ENCODE measurements at places on chromosomes 7 and 10. TPM values are rescaled to one million over a fixed set of nuclear protein-coding genes. Genes with fewer than 3 reads are reported as not detected.

DNA sequence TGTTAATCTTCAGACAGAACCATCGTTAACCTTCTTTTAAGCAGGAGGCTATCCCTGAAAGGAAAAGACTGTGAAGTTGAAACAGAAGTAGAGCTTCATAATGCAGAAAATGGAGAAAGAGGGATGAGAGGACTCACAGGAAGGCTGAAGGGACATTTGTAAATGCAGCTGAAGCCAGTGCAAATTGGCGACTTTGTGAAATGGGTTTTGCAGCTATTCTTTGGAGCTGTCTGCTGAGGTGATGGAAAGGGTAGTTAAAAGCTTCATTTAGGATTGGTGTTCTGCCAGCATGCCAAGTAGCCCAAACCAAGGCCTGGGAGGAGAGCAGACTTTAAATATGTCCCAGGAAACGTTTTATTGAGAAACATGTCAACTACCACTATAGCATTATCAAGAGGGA, 122.7 kb downstream of the INSYN2A start:
- no peak for DNase-seq

The TMEM72 gene
- not detected for total RNA-seq

DNA sequence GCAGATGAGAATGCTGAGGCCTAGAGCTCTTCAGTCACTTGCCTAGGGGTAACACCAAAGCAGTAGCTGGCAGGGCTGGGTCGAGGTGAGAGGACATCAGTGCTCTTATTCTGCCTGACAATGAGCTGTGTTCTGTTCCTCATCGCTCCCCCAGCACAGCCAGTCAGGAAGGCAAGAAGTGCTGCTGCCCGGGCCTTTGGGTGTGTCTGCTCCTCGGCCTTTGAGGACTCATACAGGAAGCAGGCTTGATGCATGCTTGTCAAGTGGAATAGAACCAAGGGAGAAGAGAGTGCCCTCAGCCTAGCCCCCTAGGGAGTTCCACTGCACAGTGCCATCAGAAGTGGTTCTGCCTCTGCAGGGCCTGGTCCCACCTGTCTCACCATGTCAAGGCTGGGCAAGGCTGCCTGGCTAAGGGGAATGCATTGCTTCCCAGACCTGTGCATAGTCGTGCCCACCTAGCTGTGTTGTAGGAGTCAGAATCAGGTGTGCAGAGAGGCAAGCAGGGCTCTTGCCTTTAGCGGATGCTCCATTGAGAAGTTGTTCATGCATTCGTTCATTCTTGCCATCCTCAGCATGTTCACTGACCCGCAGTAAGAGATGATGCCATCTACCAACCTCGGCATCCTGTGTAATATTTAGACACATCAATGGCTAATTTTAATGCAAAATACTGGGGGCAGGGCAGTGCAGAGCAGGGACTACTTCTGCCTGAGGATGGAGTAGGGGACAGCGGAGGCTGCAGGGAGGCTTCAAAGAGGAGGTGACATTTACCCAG, 156.6 kb downstream of the RPS24 start:
- no peak for DNase-seq

- DNase-seq: no peak
Observed at GRCh38 chr7:156918635-156919034, 25.7 kb upstream of the LMBR1 start.

The NPC1L1 gene
- total RNA-seq: not detected

The ADRB1 gene
- not detected for total RNA-seq

The CLDN3 gene
- total RNA-seq: not detected

GRCh38 chr10:116815641-116816415, 33.5 kb upstream of the ENO4 start:
- peak; percentile 12 for DNase-seq

DNA sequence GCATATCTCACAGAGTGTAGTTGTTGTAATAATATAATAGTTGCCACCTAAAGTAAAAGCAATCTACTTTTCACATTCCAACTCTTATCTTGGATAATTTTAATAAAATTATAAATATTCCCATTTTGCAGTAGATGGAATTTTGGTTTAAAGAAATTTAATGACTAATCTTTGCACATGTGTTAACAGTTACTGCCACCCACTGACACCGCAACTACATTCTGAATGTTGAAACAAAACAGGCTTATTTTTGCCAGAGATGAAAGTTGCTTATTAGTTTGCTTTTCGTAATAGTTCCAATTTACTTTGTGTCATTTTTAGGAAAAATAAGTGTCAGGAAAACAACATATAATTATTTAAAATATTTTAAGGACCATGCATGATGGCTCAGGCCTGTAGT, 557.5 kb upstream of the PCDH15 start:
- DNase-seq: no peak

The ACSM6 gene
- total RNA-seq: not detected

The KCNIP2 gene
- 1.9 TPM for total RNA-seq

- no peak for DNase-seq
Observed at GRCh38 chr7:81903115-81903514, 133.3 kb upstream of the HGF start.

- no peak for DNase-seq
Observed at GRCh38 chr7:16594061-16594460, 51.5 kb downstream of the ANKMY2 start.

DNA sequence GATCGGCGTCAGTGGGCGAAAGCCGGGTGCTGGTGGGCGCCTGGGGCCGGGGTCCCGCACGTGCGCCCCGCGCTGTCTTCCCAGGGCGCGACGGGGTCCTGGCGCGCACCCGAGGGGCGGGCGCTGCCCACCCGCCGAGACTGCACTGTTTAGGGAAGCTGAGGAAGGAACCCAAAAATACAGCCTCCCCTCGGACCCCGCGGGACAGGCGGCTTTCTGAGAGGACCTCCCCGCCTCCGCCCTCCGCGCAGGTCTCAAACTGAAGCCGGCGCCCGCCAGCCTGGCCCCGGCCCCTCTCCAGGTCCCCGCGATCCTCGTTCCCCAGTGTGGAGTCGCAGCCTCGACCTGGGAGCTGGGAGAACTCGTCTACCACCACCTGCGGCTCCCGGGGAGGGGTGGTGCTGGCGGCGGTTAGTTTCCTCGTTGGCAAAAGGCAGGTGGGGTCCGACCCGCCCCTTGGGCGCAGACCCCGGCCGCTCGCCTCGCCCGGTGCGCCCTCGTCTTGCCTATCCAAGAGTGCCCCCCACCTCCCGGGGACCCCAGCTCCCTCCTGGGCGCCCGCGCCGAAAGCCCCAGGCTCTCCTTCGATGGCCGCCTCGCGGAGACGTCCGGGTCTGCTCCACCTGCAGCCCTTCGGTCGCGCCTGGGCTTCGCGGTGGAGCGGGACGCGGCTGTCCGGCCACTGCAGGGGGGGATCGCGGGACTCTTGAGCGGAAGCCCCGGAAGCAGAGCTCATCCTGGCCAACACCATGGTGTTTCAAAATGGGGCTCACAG, 1.1 kb downstream of the EGFR start:
- peak; percentile 27 for DNase-seq

- no peak for DNase-seq
Observed at GRCh38 chr7:123824754-123825067, 20.3 kb upstream of the HYAL4 start.

The CCDC146 gene
- total RNA-seq: 1.2 TPM

DNA sequence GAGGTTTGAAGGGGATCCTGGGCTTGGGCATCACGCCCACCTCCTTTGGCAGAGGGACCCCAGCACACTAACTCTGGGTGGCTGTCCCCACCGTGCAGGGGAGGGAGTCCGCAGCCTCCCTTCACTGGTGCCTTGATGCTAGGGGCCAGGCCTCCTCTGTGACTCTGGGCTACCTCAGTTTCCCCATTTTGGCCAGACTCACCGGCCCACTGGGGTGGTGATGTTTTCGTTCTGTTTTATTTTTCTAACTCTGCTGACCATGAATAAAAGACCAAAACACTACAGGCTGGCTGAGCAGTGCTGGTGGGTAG, 503 bp upstream of the TRIP6 start:
- no peak for DNase-seq

DNA sequence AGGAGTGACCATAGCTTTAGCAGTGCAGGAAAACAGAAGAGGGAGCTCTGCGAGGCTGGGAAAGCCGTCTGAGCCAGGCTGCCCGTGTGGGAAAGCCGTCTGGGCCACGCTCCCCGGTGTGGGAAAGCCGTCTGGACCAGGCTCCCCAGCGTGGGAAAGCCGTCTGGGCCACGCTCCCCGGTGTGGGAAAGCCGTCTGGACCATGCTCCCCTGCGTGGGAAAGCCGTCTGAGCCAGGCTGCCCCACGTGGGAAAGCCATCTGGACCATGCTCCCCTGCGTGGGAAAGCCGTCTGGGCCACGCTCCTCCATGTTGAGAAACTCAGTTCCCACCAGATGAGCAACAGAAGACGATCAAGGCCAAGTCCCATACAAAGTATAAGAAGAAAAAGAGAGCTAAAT, 101.8 kb downstream of the GALNT11 start:
- no peak for DNase-seq

The AKR1D1 gene
- total RNA-seq: not detected

GRCh38 chr7:19369182-19369581, 224.0 kb upstream of the FERD3L start:
- no peak for DNase-seq

- no peak for DNase-seq
Observed at GRCh38 chr10:28367929-28368484, 65.1 kb upstream of the MPP7 start.

DNA sequence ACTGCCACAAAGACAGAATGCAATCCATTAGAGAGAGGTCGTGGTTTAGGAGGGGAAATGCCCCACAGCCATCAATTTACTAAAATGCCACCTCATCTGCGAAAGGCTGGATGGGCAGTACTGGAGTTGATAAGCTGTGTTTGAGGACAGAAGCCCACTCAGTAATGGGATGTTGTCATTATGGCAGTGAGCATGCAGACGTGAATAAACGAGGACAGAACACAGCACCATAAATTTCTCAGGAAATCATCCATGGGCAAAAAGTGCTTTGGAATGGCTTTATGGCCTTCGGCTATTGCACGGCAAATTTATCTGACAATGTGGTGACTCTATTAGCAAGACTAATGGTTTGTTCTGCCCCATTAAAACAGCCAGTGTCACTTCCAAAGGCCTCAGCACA, 15.9 kb upstream of the C10orf53 start:
- no peak for DNase-seq

- DNase-seq: no peak
Observed at GRCh38 chr10:89348481-89348880, 20.7 kb downstream of the IFIT3 start.

DNA sequence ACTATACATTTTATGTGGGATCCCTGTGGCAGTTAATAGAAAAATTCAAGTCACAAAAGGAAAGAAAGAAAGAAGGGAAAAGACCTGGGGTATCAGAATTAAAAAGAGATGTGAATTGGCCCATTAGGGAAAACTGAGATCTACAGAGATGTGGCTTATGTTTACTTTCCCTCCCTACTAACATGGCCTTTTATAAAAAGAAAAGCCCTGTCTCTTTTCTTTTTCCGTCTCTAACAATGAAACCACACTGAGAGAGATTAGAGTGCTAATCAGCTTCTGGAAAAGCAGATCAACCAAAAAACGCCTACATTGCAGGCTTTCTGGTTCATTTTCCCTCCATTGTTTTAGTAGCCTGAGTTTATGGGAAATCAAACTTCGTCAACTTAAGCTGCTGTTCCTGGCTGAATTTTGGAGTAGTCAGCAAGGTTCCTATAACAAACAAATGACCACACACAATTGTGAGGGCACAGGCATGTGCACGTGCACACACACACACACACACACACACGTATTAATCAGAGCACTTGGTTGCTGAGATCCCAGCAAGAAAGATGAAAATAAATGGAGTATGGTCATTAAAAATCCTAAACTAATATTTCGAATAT, 235.1 kb downstream of the SORCS1 start:
- no peak for DNase-seq

- DNase-seq: no peak
Observed at GRCh38 chr10:38050212-38050611, 39.7 kb downstream of the ZNF33A start.

DNA sequence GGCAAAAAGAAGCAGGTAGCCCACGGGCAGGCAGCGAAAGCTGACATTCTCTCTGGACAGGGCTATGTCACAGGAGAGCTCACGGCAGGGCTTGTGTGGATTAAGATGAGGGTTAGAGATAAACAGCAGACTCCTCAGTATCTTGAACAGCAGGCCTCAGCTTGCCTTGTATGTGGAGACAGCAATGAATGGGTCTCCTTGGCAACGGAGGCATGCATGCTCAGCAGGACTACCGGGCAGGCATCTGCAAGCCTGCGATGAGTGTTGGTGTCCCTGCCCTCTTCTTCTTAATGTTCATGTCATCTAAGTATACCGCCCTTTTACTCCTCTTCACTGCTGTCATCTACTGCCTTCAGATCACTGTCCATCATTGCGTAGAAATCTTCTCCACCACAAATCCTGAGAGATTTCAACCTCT, 81.9 kb upstream of the C1GALT1 start:
- DNase-seq: peak; percentile 96

GRCh38 chr7:37698782-37699181, 15.2 kb downstream of the GPR141 start:
- no peak for DNase-seq

The RSPH10B gene
- not detected for total RNA-seq

DNA sequence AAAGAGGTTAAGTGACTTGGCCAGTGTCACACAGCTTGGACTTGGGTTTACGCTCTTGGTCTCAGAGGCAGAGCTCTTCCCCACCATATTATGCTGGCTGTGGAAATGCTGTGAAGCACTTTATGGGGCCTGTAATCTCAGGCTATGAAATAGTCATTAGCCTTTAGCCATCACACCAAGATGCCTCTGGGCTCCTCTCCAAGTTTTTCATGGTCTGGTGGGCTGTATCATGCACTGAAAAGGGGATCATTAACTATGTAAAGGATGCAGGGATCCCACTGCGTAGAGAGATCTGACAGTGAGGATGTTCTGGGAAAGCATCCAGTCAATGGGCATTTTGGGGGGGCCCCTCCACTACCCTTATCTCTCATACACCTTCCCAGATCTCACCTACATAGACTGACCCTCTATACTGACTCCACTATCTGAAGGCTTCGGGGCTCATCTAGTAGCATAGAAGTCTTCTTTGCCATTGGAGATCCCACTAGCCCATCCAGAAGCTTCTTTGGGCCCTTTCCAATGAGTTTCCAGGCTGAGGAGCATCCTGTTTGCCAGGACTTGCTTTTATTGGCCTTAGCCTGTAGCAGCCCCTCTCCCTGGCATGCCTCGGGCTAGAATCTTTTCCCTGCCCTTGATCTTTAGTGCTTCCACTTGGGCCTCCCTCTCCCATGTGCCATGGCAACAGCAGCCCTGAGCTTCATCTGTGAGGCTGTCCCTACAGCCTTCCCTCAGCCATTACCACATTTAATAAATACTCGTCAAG, 19.6 kb downstream of the FRMPD2 start:
- DNase-seq: no peak

GRCh38 chr10:96714031-96714590, 6.2 kb downstream of the PIK3AP1 start:
- DNase-seq: peak; percentile 11

GRCh38 chr10:127119936-127120335, 76.5 kb downstream of the INSYN2A start:
- no peak for DNase-seq
